ENCODE measurements at places on chromosomes 4 and X.

DNA sequence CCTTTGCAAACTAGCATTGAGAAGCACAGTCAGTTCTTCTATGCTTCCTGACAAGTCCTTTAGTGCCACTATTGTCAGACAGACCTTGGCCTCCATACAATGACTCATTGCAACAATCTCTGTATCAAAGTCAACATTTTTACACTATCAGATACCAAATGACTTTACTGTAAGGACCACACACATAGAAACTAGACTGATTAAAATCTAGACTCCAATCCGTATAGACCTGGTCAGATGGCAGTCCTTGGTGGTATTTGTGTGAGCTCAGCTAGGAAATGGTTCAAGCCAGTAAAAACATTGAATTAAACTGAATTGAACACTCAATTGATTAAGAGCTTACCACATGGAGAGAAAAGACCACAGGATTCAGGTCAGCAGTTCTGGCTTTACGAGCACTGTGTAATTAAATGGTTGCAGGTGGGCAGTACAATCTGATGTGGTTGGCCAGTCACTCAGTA, 549.8 kb upstream of the LCORL start:
- DNase-seq: no peak

GRCh38 chr4:17876943-17877342, 66.2 kb downstream of the NCAPG start:
- no peak for DNase-seq

- DNase-seq: no peak
These were observed 840 bp downstream of the GUF1 start for GRCh38 chr4:44679060-44679459.

DNA sequence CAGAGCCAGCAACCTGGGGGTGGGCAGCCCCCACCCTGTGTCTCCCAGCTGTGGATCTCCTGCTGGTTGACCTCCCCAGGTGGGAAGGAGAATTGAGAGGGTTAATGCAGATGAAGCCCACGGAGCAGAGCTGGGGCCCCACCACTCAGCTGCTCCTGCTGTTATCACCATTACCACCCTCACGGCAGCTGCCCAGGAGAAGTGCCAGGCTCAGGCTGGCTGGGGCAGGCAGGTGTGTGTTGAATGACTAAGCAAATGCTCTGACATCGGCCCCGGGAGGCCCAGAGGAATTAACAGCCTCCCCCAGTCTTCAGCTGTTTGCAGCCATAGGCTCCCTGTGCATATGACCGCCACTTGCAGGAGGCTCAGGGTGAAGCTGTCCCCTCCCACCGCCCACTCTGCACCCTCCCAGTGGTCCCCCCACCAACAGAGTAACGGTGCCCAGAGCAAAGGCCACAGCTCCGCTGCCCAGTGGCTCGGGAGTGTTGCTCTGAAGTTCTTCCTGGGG, 133.8 kb downstream of the CPZ start:
- peak; percentile 21 for DNase-seq

DNA sequence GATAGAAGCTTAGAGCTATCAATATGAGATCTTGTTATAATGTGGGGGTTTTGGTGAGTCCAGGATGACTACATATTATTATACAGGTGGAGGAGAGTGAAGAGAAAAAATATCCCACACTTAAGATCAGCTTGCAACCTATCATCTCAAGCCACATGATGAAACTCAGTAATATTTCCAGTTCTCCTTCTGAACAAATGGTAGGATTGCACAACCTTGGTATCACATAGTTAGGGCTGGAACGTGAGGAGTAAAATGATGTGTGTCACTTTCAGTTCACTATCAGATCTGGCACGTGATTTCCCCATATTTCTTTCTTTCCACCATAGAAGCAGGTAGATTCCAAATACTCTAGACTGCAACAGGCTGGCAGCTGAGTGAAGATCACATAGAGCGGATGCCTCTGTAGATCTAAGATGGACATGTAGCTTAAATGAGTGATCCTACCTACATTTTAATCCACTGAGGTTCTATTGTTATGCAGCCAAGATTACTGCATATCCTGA, 150.6 kb upstream of the ANKRD50 start:
- no peak for DNase-seq

DNA sequence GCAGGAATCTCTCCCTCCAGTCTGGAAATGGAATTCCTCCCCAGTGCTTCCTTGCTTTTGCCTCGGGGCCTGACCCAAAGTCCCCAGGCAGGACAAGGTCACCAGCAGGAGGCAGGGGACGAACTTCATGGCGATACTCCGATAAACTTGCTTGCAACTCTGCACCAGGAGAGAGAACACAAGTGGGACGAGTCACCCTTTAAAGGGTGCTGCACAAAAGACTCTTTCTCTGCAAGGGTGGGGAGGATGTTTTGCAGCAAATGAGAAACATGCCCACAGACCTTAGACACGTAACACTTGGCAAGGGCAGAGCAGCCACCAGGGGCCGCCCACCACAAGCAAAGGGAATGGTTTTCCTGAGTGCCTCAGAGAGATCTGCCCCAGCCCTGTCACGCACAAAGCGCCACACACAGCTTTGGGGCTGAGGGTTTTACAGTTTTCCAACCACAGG, at the start of gene FGFBP2:
TSS of gene FGFBP2 (minus strand) at position 175 of the 451 bp plus-strand sequence. CDS start at position 129, 46 bp downstream.
- peak; percentile 61 for DNase-seq

DNA sequence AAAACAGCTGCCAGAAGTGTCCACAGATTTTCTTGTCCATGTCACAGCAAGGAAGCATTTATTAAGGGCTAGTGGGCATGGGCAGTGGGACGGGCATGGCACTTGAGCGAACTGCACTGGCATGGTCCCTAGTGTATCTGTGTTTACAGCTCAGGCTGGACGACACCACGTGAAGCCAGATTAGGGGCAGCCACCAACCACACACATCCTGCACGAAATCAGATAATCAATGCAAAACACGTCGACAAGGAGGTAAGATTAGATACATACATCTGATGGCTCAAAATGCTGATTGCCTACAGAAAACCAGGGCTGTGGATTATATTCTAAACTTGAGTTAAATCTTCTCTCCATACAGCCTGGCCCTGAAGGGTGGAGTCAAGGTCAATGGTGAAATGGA, 103.8 kb upstream of the ATP6AP2 start:
- no peak for DNase-seq

DNA sequence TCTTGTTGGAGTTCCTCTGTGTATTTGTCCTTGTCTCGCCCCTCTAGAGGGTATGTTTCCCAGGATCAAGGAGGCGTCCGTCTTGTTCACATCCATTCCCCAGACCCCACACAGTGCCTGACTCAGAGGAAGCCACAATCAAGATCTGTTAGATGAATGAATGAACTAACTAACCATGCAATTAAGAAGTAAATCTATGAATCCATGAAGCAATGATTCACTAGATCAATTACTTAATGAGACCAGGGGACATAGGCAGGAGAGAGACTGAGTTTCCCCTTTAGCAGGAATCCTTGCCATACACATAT, 11.9 kb downstream of the BLOC1S4 start:
- no peak for DNase-seq

GRCh38 chr4:110850461-110851442, 227.9 kb upstream of the PITX2 start:
- DNase-seq: no peak

DNA sequence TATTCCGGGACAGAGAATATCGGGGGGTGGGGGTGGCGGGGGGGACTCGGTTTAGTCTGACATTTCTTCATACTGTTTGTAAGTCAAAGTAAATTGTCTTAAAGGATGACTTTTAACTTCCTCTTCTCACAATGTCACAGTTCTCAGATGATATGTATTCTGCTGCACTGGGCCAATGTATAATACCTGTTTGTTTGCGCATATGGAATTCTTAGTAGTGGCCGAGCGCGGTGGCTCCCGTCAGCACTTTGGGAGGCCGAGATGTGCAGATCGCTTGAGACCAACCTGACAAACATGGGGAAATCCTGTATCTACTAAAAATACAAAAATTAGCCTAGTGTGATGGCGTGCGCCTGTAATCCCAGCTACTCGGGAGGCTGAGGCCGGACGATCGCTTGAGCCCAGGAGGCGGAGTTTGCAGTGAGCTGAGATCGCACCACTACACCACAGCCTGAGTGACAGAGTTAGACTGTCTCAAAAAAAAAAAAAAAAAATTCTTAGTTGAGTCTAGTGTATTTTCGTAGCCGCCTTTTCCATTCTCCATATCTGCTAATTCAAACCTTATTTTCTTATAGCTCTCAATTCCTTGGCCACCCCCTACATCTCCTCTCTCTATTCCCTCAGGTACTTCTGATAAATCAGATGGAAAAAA, 851 bp downstream of the POLR2B start:
- DNase-seq: no peak

GRCh38 chrX:111868726-111869638, 7.0 kb upstream of the TRPC5OS start:
- DNase-seq: no peak

GRCh38 chrX:113980953-113981352, 602.9 kb upstream of the HTR2C start:
- no peak for DNase-seq

DNA sequence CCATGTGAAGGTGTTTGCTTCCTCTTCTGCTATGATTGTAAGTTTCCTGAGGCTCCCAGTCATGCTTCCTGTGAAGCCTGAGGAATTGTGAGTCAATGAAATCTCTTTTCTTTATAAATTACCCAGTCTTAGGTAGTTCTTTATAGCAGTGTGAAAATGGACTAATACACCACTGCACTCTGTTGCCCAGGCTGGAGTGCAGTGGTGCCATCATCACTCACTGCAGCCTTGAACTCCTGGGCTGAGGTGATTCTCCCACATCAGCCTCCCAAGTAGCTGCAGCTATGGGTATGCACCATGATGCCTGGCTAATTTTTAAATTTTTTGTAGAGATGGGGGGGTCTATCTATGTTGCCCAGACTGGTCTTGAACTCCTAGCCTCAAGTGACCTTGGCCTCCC, 15.8 kb upstream of the IGFBP7 start:
- DNase-seq: no peak

DNA sequence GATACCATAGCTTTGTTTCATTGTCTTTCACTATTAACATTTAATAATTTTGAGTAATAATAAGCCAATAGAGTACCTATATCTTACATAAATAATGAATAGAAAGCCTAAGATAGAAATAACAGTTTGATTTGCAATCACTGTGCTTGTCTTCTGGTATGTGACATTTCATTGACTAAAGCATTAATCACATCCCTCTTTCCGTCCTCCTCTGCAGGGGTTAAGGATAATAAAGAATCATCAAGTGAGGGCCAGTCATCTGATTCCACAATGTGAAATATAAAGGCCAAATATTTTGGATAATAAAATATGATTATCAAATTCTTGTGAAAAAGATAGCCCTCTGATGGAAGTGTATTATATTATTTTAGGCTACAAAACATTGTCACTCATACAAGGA, 2073.4 kb downstream of the ARAP2 start:
- no peak for DNase-seq

GRCh38 chrX:444305-444704, 57.6 kb upstream of the PPP2R3B start:
- DNase-seq: no peak

GRCh38 chr4:56424697-56425514, 10.5 kb downstream of the PPAT start:
- no peak for DNase-seq

DNA sequence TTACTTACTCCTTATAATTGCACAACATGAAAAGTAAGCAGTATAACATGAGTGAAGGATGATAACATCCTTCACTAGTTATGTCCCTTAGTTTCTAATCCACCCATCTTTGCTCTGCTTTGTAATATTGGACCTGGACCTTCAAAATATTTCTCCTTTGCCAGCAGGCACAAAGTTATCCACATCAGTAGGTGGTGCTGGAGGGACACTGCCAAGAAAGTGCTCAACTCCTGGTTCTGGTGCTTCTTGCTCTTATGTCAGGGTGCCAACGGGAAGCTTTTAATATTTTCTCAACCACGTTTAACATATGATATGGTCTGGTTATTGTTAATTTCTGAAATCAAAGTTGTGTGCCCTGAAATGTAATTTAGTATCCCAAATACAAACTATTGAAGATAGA, 49.1 kb downstream of the TMEM165 start:
- DNase-seq: no peak

- DNase-seq: no peak
These were observed 53.5 kb upstream of the SMIM31 start for GRCh38 chr4:164700471-164700870.

DNA sequence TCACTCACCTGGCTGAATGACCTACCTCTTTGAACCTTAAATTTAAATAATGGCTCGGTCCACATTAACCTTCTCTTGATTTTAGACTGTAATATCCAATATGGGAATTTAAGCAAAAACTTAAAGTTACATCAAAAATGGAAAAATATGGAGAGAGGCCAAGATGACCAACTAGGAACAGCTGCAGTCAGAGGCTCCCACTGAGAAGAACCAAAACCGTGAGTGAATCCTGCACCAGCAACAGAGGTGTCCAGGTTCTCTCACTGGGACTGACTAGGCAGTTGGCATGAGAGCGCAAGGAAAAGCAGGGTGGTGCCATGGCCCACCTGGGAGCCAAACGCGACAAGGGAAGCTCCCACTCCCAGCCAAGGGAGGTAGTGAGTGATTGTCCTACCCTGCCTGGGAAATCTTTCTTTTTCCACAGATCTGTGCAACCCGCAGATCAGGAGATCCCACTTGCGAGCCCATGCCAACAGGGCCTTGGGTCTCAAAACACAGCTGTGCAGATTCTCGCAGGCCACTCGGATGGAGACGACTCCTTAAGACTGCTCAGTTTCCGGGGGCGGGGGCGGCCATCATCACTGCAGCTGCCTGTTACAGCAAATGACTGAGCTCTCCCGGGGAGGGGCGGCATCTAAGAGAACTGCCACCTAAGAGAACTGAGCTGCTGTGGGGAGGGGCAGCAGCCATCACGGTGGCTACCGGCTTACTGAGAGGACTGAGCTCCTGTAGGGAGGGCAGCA, 343.4 kb downstream of the DMD start:
- DNase-seq: no peak

GRCh38 chr4:153018031-153018430, 81.9 kb downstream of the FHDC1 start:
- DNase-seq: no peak

DNA sequence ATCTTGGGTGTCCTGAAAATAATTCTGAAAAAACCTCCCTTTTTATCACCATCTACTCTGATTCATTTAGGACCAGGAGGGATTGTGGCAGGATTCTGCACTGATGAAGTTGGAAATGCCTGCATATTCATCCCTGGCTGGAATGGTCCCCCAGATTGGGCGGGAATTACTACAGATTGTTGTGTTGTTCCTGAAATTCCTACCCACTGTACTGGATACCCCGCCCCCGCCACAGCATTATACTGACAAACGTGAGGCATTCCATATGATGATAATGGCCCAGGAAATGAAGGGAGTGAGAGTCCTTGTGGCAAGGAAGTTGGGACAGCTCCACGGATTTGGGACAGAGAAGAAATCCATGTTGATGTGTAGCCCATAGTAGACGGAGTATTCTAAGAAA, 15.2 kb upstream of the FAM120C start:
- no peak for DNase-seq

- DNase-seq: no peak
These were observed 566.2 kb downstream of the DACH2 start for GRCh38 chrX:86714441-86714840.

GRCh38 chrX:68084765-68085164, 348.5 kb downstream of the OPHN1 start:
- DNase-seq: no peak

DNA sequence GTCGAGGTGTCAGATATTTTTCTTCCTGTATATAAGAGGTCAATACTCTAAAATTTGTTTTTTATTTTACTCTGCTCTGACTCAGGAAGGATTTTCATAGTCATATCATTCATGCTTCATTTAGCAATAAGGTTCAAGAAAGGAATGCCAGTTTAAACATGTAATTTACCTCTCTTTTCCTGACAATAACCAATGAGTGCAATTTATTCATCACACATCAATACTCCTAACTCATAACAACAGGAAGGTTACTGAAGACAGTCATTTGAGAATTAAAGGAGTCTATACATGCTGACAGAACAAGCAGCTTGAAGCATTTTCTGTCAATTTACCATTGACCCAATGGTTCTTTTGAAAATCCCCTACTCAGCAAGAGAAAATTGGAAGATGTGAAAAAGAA, 190.3 kb upstream of the RPS6KA3 start:
- no peak for DNase-seq

Measured in Right ventricle myocardium superior (tissue), 1 donor.